ENCODE measurements at places on chromosomes 3 and 15. TPM values are rescaled to one million over a fixed set of nuclear protein-coding genes. Genes with fewer than 3 reads are reported as not detected.

DNA sequence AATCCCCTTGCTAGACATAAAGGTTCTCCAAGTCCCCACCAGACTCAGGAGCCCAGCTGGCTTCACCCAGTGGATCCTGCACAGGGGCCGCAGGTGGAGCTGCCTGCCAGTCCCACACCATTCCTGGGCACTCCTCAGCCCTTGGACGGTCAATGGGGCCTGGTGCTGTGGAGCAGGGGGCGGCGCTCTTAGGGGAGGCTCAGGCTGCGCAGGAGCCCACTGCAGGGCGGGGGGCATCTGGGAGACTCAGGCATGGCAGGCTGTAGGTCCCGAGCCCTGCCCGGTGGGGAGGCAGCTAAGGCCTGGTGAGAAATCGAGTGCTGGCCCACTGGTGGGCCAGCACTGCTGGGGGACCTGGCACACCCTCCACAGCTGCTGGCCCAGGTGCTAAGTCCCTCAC, 75.1 kb upstream of the TBC1D5 start:
- no peaks in the 10 kb centered on the region for H3K27me3 ChIP-seq
- H3K4me1 ChIP-seq: no peaks in the 10 kb centered on the region
- DNase-seq: no peak

BCL2A1 gene
- total RNA-seq: 16.5 TPM

FBXL2 gene
- total RNA-seq: not detected

DNASE1L3 gene
- total RNA-seq: 1.3 TPM

TM6SF1 gene
- 10.4 TPM for total RNA-seq

DNA sequence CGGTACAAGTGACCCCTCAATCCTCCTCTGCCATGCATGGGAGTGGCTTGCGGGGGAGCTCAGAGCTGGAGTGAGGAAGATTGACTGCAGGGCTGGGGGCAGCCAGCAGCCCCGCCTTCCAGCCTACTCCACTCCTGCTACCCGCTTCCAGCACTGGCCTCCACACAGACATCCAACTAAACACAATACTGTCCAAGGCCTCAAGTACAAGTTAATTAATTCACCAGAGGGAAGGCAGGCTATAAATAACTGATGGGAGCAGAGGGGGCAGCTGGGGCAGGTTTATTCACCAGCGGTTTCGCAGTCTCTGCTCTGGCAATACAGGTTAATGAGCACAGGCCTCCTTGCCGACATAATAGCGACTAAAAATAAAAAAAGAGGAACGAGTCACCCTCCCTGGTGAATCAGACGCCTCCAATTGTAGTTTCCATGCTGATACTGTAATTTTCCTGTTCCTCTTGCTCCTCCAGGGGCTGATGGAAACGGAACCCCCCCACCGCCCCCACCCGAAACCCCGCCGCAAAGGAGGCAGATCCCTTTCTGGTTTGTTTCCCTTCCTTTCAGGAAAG, 166.4 kb upstream of the TLE3 start:
- peaks cover 5% of the 10 kb centered on the region for H3K27me3 ChIP-seq
- no peak overlapping the region for H3K27ac ChIP-seq
- no peaks in the 10 kb centered on the region for H3K36me3 ChIP-seq
- no peak overlapping the region for H3K4me3 ChIP-seq
- DNase-seq: no peak

FSIP1 gene
- total RNA-seq: 1.8 TPM

GRCh38 chr15:65907661-65908060, 38.4 kb downstream of the RAB11A start:
- H3K27ac ChIP-seq: no peak overlapping the region
- H3K4me1 ChIP-seq: no peaks in the 10 kb centered on the region
- DNase-seq: no peak
- H3K27me3 ChIP-seq: no peaks in the 10 kb centered on the region
- H3K36me3 ChIP-seq: peaks cover 10% of the 10 kb centered on the region
- H3K4me3 ChIP-seq: no peak overlapping the region

DNA sequence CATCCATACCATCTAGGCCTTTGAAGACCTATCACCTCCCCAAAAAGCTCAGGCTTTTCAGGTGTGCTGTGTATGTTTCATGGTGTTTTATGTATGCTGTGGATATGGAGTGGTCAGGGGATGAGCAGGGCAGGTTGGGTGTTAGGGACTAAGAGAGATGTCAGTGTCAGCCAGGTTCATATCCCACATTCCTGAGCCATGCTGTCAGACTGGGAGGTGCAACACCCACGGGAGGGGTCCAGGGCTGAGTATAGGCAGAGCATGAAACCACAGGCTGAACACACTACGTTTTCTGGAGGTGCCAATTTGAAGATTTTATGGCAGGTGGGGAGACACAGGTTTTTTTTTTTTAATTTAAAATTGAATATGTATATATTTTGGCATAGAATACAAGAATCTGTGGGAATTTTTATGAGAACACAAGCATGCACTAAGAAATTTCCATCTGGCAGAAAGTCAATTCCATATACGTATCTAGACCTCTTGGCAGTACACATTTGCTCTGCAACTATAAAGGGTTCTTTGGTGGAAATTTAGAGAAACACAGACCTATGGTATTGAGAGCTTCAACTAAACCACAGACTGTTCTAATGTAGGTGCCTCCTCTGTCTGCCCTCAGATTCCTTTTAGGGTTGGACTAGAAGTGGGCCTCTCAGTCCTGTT, 101.9 kb upstream of the RNU6-1 start:
- no peaks in the 10 kb centered on the region for H3K27me3 ChIP-seq
- H3K4me3 ChIP-seq: no peak overlapping the region
- no peaks in the 10 kb centered on the region for H3K4me1 ChIP-seq
- no peak for DNase-seq

DNA sequence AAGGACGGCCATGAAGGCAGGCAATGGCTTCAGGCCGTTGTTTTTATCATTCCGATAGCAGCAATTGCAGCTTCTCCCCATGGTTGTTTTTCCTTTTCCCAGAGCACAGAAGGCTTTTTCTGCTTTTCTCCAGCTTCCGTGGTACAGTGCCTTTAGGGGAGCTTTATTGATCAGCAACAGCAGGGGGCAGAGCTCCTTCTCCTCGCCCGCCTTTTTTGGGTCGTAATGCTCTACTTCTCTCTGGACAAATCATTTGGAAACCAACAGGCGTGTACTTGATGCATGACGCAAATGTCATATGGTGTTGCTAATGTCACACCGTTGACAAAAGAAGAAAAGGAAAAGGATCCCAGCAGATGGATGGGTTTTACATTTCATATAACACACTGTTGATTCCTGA, 79.7 kb upstream of the SNRK start:
- H3K27me3 ChIP-seq: no peaks in the 10 kb centered on the region
- H3K4me3 ChIP-seq: no peak overlapping the region
- DNase-seq: no peak
- H3K4me1 ChIP-seq: no peaks in the 10 kb centered on the region
- H3K27ac ChIP-seq: no peak overlapping the region
- no peaks in the 10 kb centered on the region for H3K36me3 ChIP-seq

STRIT1 gene
- not detected for total RNA-seq

DNA sequence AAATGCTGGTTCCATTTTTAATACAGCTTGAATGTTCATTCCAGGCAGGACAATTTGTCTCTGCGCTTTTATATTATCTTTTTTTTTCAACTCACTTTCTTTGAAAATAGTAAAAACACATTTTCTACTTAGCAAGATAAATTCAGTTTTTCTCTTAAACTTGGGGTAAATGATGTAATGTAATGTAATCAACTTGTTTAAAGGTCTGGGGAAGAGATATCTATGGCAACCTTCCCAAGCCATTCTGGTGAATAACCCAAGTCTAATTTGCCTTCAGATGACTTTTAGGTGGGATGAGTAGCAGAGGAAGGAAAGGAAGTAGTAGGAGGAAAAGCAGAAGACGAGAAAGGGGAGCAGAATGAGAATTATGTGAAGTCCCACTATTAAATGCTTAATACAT, 335.1 kb downstream of the SV2B start:
- no peaks in the 10 kb centered on the region for H3K36me3 ChIP-seq
- no peaks in the 10 kb centered on the region for H3K4me1 ChIP-seq
- no peak overlapping the region for H3K4me3 ChIP-seq
- no peaks in the 10 kb centered on the region for H3K27me3 ChIP-seq

DNA sequence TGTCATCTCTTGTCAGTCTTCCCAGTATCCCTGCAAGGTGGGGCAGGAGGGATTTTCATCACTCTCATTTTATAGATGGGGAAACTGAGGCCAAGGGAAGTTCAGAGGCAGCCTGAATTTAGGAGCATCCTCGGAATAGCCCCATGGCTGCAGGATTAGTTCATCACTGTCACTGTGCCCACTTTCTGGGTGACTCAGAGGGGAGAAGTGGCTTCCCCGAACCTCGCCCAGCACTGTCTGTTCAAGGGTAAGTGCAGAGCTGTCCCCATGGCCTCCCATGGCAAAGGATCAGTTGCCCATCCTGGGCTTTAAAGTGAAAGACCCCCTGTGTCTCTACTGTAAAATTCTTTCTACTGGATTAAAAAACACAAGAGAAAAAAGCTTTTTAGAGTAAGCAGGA, 60.0 kb upstream of the SEC13 start:
- no peak overlapping the region for H3K4me3 ChIP-seq
- no peak overlapping the region for H3K27ac ChIP-seq
- no peaks in the 10 kb centered on the region for H3K36me3 ChIP-seq
- DNase-seq: no peak
- H3K4me1 ChIP-seq: no peaks in the 10 kb centered on the region

GRCh38 chr3:194031867-194032635, 103.9 kb upstream of the HES1 start:
- H3K4me1 ChIP-seq: peaks cover 4% of the 10 kb centered on the region
- no peak overlapping the region for H3K4me3 ChIP-seq
- H3K27ac ChIP-seq: no peak overlapping the region
- no peaks in the 10 kb centered on the region for H3K36me3 ChIP-seq
- no peaks in the 10 kb centered on the region for H3K27me3 ChIP-seq
- no peak for DNase-seq

DNA sequence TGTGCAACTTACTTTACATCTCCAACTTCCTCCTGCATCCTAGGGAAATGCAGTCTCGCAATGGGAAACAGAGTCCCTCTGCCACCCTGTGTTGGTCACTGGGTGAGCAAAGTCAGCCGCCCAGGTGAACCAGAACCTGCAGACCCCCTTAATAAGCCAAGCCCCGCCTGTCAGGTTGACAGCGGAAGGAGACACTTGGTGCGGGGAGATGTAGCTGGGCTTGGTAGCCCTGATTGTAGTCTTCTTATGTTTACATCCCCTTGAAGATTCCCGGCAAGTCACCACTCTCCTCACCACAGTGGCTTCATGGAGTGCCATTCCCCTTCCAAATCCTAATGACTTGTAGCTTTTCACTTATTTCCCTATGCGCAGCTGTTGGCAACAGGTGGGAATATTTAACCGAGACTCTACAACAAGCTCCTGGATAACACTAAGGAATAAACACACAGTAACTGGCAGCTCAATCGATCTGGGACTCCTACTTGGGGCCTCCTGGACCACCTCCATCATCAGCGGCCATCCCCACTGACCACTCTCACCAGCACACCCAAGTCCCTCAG, 17.7 kb upstream of the CLSTN2 start:
- H3K4me3 ChIP-seq: no peak overlapping the region
- no peak for DNase-seq
- no peak overlapping the region for H3K27ac ChIP-seq
- H3K27me3 ChIP-seq: no peaks in the 10 kb centered on the region

- no peak for DNase-seq
- H3K4me3 ChIP-seq: no peak overlapping the region
- H3K4me1 ChIP-seq: no peaks in the 10 kb centered on the region
Measured at GRCh38 chr15:44765036-44765435, 28.7 kb downstream of the TRIM69 start.

DNA sequence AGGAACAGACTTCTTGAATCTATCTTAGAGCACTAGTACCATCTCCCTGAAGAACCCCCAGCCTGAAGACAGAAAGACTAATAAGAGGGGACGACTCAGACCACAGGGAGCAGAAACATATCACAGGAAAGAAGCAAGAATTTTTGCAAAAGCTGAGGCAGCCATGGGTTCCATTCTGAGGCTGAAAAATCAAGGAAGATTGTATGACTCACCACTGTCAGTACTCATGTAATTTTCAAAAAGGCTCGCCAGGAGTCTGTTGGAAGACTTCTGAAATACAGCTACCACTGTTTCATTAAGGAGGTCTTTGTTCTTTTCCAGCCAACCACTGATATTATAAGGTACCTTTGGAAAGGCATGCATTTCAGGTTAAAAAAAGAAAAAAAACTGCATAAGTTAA, 47.5 kb downstream of the MYH15 start:
- H3K4me1 ChIP-seq: no peaks in the 10 kb centered on the region
- no peaks in the 10 kb centered on the region for H3K36me3 ChIP-seq
- H3K27me3 ChIP-seq: no peaks in the 10 kb centered on the region
- no peak for DNase-seq

DCLK3 gene
- total RNA-seq: not detected

- no peaks in the 10 kb centered on the region for H3K36me3 ChIP-seq
- no peaks in the 10 kb centered on the region for H3K4me1 ChIP-seq
- H3K27ac ChIP-seq: no peak overlapping the region
- no peaks in the 10 kb centered on the region for H3K27me3 ChIP-seq
- H3K4me3 ChIP-seq: no peak overlapping the region
- DNase-seq: no peak
Measured at GRCh38 chr3:149548669-149549065, 74.2 kb downstream of the TM4SF4 start.

Measured in natural killer cell (primary cell).